CD4-positive, alpha-beta T cell (primary cell): ENCODE measurements at places on chromosomes 4 and X.

DNA sequence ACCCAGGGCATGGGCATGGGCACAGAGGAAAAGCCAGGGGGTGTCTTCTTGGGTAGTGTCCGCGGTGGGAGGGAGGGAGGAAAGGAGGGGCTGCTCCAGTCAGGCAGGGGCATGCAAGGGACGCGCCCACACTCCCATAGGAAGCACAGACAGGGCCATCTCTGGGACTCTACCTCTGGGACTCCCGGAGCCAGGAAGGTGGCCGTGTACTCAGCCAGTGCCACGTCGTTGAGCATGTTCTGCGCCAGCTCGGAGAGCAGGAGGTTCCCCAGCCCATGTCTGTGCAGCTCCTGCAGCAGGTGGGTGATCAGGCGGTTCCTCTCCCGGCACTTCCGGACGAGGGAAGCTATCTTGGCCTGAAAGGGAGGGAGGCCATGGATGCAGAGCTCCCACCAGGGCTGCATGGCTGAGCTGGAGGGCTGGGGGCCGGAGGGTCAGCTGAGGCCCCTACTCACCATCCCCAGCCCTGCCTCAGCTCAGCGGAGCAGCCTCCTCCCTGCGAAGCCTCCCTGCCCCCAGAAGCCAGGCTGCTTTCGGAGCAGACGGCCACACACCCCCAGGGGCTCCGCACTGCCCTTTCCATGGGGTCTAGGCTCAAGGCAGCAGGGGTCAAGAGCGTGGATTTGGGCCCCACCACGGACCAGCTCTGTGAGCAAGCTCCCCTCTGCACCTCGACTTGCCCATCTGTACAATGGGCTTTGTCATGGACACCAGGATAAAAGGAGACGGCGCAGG lies 44.6 kb downstream of the C4orf50 start:
- H3K4me1 ChIP-seq: no peaks in the 10 kb centered on the region
- no peaks in the 10 kb centered on the region for H3K36me3 ChIP-seq
- H3K4me3 ChIP-seq: no peak overlapping the region

- peaks cover 6% of the 10 kb centered on the region for H3K4me1 ChIP-seq
- DNase-seq: no peak
- no peaks in the 10 kb centered on the region for H3K36me3 ChIP-seq
- H3K27ac ChIP-seq: no peak overlapping the region
- H3K4me3 ChIP-seq: no peak overlapping the region
These were observed 118.8 kb downstream of the SMIM20 start for GRCh38 chr4:26032630-26033317.

DNA sequence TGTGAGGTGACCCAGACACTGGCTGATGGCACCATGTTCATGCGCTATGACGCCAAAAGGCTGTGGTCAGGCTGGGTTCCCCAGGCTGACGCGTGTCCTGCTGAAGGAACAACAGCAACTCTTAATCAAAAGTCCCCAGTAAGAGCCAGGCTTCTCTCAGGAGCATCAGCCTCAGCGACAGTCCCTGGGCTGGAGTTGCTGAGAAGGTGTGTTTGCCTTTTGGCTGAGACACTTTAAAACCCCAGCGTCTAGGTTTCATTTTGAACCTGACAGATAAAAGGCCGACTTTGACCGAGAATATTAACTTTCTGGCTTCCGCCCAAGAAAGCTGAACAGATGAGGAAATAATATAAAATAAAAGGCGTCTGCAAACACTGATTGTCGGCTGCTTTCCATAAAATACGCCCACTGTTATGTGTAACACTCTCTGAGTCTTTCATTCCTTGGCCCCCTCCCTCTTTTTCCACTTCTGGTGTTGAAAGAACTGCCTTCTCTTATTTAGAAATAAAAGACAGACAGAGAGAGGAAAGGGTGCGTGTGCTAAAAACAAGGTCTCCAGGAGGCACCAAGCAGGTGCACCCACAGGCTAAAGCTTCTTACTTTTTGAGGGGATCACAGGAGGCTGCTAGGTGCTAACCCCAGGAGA lies 373.6 kb downstream of the MID1IP1 start:
- peak; percentile 58 for DNase-seq
- H3K27ac ChIP-seq: peak overlapping the region; percentile 37
- peak overlapping the region; percentile 29 for H3K4me3 ChIP-seq
- H3K36me3 ChIP-seq: no peaks in the 10 kb centered on the region

- no peak for DNase-seq
- no peak overlapping the region for H3K27ac ChIP-seq
- no peaks in the 10 kb centered on the region for H3K4me1 ChIP-seq
These were observed 74.5 kb downstream of the SYTL5 start for GRCh38 chrX:38080808-38081207.

DNA sequence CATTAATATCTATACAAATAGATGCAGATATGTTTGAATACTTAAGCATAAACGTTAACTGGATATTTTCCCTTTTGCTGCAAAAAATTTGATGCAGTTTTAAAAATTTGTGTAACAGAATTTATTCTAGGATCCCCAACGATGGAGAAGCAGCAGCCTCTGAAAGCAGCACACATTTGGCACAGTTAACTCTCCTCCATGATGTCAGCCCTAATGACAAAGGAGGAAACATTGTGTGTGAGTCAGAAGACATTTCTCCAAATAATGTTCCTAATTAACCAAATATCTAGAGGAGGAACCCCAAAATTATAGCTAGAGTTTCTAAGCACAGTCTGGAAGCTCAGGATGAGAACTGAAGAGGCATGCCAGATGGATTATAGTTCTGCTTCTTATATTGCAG lies 281.9 kb upstream of the MAD2L1 start:
- H3K4me1 ChIP-seq: no peaks in the 10 kb centered on the region
- no peak overlapping the region for H3K4me3 ChIP-seq
- H3K27ac ChIP-seq: no peak overlapping the region
- no peak for DNase-seq
- H3K27me3 ChIP-seq: no peaks in the 10 kb centered on the region
- no peaks in the 10 kb centered on the region for H3K36me3 ChIP-seq

GRCh38 chr4:56755901-56756300 lies 65.6 kb downstream of the SPINK2 start:
- H3K36me3 ChIP-seq: no peaks in the 10 kb centered on the region
- no peaks in the 10 kb centered on the region for H3K27me3 ChIP-seq
- peaks cover 40% of the 10 kb centered on the region for H3K4me1 ChIP-seq
- no peak for DNase-seq
- no peak overlapping the region for H3K27ac ChIP-seq

DNA sequence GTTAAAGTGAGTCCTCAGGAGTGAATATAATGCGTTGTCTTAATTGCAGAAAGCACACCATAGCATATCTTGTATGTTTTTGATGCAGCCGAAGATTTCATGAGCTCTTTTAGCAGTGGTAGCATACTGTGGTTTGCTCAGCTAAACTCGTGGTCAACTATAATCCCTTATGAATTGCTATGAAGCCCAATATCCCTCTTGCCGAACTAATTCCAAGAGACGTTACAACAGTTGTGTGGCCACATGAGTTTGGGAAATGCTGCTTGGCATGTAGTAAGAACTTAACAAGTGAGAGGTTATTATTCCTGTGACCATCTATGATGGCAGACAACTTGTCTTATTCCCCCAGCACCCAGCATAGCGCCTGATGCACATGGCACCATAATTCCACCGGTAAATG lies 30.7 kb downstream of the SYAP1 start:
- H3K4me1 ChIP-seq: no peaks in the 10 kb centered on the region
- H3K4me3 ChIP-seq: no peak overlapping the region
- no peak for DNase-seq
- peaks cover 37% of the 10 kb centered on the region for H3K36me3 ChIP-seq
- H3K27ac ChIP-seq: no peak overlapping the region
- H3K27me3 ChIP-seq: no peaks in the 10 kb centered on the region

GRCh38 chrX:47227334-47227583 lies 5.5 kb upstream of the USP11 start:
- H3K36me3 ChIP-seq: peaks cover 56% of the 10 kb centered on the region
- no peak for DNase-seq
- H3K4me1 ChIP-seq: peaks cover 3% of the 10 kb centered on the region
- no peak overlapping the region for H3K27ac ChIP-seq

DNA sequence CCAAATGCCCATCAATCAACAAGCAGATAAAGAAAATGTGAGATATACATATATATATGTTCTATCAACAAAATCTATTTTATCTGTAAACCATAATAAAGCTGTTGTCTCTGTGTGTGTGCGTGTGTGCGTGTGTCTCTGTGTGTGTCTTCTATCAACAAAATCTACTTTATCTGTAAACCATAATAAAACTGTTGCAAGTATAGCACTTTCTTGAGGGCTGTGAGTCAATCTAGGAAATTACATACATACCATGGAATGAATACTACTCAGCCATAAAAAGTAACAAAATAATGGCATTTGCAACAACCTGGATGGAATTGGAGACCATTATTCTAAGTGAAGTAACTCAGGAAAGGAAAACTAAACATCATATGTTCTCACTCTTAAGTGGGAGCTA lies 12.5 kb upstream of the PLK4 start:
- no peak overlapping the region for H3K27ac ChIP-seq
- no peak overlapping the region for H3K4me3 ChIP-seq
- no peaks in the 10 kb centered on the region for H3K4me1 ChIP-seq
- no peaks in the 10 kb centered on the region for H3K36me3 ChIP-seq
- DNase-seq: no peak

- H3K4me3 ChIP-seq: no peak overlapping the region
- no peaks in the 10 kb centered on the region for H3K36me3 ChIP-seq
- no peak for DNase-seq
- no peak overlapping the region for H3K27ac ChIP-seq
- no peaks in the 10 kb centered on the region for H3K4me1 ChIP-seq
These were observed 5.5 kb downstream of the RPS6KA6 start for GRCh38 chrX:84182516-84182915.

DNA sequence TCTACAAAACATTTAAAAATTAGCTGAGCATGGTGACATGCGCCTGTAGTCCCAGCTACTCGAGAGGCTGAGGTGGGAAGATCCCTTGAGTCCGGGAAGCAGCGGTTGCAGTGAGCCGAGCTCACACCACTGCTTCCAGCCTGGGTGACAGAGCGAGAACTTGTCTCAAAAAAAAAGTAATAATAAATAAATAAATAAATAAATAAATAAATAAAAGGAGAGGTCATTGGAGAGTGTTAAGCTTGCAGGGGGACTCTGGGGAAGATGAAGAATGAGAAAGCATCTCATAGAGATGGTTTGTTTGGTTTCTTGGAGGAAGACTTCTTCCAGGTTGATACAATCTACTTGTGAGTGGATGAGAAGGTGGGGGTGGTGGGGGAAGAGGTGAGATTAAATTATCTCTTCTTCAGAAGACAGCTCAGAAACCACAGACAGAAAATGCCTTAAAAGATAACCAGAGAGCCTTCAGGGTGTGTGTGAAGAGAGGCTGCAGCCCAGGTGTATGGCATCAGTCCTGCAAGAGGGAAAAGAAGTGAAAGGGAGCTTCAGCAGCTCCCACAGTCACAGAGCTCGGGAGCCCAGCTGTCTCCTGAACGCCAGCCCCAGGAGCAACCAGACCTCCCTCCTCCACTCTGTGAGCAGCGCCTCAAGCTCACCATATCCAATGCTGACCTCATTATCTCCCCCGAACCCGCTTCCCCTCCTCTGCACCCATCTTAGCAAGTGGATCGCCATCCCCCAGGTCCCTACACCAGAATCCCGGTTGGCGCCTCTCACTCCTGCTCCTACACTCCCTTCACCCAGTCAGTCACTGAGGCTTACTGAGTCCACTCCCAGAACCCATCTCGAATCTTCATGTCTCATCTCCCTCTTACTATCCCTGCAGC lies 48.2 kb downstream of the RBM47 start:
- H3K4me1 ChIP-seq: peaks cover 5% of the 10 kb centered on the region
- H3K27me3 ChIP-seq: no peaks in the 10 kb centered on the region
- no peak overlapping the region for H3K4me3 ChIP-seq
- H3K36me3 ChIP-seq: no peaks in the 10 kb centered on the region
- H3K27ac ChIP-seq: no peak overlapping the region

DNA sequence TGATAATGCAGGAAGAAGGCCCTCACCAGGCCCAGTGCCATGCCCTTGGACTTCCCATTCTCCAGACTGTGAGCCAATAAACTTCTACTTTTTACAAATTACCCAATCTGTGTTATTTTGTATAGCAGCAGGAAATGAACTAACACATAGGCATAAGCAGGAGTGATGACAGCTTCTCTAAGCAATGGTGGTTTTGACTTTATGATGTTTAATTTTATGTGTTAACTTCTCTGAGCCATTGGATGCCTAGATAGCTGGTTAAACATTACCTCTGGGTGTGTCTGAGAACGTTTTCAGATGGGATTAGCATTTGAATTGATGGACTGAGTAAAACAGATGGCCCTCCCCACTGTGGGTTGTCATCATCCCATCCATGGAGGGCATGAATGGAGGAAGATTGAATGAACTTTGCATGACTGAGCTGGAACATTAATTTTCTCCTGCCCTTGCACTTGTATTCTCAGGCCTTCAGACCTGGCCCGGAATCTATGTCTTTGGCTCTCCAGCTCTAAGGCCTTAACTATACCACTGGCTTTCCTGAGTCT lies 13.9 kb upstream of the PDLIM3 start:
- no peaks in the 10 kb centered on the region for H3K27me3 ChIP-seq
- H3K36me3 ChIP-seq: no peaks in the 10 kb centered on the region
- H3K4me1 ChIP-seq: no peaks in the 10 kb centered on the region
- DNase-seq: no peak
- H3K27ac ChIP-seq: no peak overlapping the region

DNA sequence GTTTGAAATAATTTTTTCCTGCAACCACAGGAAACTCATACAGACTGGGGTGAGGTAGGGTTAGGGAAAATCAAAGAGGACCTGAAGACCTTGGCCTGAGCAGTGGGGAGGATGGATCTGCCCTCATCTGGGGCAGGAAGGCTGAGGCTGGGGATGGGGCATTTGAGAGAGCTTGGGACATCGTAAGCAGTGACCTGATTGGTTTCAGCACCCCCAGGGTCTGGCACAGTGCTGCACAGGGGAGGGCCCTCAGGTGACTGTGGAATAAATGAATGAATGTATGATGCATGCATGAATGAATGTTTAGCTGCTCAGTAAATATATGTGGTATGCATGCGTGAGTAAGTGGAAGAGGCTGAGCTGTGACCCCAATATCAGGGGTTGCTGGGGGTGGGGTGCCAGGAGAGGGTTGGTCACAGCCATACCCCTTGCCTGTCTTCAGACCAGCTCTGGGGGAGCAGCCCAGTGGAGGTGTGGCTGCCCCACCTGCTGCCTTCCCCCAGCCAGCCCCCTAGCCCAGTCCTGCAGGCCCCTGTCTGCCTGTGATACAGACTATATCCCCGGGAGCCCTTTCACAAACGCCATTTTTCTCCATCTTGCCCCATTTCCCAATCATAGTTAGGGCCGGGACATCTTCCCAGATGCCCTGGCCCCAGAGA lies 11.0 kb upstream of the TNIP2 start:
- peaks cover 18% of the 10 kb centered on the region for H3K4me1 ChIP-seq
- no peak overlapping the region for H3K4me3 ChIP-seq
- no peak for DNase-seq
- H3K27ac ChIP-seq: no peak overlapping the region
- H3K36me3 ChIP-seq: no peaks in the 10 kb centered on the region

- H3K36me3 ChIP-seq: no peaks in the 10 kb centered on the region
- no peaks in the 10 kb centered on the region for H3K27me3 ChIP-seq
- H3K27ac ChIP-seq: no peak overlapping the region
These were observed 104.2 kb upstream of the PUDP start for GRCh38 chrX:7252013-7252610.

DNA sequence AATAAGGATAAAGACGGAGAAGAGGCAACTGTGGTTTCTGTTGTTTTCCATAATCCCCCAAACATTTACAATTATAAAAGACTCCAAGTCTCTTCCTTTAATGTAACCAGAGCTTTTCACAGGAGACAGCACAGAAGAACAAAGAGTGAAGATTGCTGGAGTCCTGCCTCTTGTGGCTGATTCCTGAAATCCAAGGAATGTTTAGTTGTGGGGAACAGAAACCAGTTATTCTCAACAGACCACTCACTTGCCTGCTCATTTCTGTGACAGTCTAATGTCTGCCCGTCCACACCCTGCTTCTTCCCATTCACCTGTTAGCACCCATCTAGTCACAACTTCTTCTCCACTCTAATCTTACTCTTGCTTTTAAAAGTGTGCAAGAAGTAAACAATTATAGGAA lies 12.1 kb downstream of the TEX13B start:
- H3K27ac ChIP-seq: no peak overlapping the region
- DNase-seq: no peak
- no peaks in the 10 kb centered on the region for H3K36me3 ChIP-seq
